ENCODE measurements at places on chromosomes 1 and 21.

- DNase-seq: peak; percentile 18
These were observed 199.4 kb upstream of the CACYBP start for GRCh38 chr1:174800216-174800851.

- peak; percentile 35 for DNase-seq
These were observed 642.1 kb upstream of the ADGRL2 start for GRCh38 chr1:81158592-81158991.

DNA sequence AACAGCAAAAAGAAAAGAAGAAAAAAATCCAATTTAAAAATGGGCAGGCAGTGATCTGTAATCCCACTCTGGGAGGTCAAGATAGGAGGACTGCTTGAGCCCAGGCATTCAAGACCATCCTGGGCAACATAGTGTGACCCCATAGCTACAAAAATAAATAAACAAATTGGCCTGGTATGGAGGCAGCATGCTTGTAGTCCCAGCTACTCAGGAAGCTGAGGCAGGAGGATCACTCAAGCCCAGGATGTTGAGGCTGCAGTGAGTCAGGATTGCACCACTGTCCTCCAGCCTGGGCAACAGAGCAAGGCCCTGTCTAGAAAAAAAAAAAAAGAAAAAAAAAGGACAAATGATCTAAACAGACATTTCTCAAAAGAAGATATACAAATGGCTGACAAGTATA is 99.6 kb downstream of the EIF4G3 start:
- peak; percentile 58 for DNase-seq

GRCh38 chr21:24217151-24217550 is 1390.1 kb downstream of the MRPL39 start:
- no peak for DNase-seq

DNA sequence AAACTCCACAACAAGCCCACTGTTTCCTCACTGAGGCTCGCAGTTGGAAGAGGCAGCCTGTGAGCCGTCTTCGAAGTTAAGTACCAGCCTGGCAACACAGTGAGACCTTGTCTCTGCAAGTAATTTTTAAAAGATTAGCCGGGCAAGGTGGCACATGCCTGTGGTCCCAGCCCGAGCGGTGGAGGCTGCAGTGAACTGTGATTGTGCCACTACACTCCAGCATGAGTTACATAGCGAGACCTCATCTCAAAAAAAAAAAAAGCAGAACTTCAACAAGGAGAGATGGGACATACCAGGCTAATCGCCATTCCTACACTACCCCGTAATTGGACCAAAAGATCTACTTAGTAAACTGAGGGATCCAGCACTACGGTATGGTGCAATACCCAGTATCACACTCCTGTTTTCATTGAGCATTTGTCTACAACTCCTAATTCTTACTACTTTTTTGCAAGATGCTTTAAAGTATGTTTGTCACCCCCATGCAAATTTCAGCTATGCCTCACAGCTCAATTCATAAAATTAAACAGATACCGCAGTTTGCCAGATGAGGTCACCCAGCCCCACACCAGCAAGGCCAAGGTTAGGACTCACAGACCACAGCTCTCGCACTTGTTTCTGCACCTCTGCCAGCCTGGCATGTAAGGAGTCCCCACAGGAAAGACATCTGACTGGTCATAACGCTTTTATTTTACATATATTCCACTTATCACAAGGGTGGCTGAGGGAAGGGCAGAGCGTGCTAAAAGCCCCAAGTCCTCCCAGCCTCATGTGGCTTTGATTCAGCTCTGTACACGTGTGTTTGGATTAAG is 21.0 kb downstream of the SDE2 start:
- no peak for DNase-seq

- no peak for DNase-seq
These were observed 6.3 kb upstream of the ZBTB21 start for GRCh38 chr21:42016364-42016985.

DNA sequence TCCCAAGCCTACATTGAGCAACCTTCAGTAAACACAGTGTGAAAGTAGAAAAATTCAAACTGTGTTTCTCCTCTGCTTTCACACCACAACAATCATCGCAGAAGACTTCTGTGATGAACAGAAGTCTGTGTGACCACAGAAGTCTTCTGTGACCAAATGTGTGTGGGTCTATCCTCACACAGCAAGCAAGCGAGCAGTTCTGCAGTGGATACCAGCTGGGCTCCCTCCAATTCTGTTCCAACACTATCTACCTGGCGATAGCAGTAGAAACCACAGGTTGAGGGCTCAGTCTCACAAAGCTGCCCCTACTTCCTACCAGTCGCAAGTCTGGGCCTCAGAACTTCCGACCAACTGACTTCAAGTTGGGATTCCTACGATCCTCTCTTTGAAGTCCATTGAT is 21.0 kb upstream of the RAP1A start:
- DNase-seq: no peak

DNA sequence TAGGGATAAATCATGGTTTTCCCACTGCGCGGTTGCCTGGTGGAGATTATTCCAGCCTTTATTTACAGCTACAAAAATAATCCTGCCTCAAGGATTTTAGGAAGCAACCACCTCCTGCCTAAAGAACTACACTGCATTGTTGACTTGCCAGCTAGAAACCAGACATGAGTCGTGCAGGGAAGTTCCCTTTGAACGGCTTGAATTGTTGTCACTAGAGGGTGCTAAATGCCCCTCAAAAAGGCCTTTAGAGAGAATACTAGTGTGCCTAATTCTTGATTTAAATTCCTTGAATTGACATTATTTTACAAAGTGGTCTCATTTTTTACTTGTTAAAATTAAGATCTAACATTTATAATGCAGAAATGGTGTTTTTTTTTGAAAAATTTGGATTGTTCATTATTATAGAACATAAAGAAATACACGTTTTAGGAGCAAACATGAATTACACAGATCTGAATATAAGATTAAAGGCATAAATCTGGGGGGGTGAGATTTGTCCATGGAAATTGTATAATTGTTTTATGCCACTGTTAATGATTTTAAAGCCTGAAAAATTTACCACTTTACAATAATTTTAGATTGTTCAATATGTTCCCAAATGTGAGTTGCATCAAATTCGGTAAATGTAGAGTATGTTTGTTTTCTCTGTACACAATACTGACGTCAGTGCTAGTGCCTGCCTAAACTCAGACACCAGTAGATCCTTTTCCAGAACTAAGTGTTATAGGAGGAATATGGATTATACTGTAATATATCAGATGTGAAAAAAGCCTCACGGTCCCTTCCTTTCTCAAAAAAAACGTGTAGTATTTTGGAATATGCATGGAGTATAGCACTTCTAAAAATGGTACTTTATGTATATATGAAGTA is 7.6 kb upstream of the ERG start:
- peak; percentile 89 for DNase-seq

DNA sequence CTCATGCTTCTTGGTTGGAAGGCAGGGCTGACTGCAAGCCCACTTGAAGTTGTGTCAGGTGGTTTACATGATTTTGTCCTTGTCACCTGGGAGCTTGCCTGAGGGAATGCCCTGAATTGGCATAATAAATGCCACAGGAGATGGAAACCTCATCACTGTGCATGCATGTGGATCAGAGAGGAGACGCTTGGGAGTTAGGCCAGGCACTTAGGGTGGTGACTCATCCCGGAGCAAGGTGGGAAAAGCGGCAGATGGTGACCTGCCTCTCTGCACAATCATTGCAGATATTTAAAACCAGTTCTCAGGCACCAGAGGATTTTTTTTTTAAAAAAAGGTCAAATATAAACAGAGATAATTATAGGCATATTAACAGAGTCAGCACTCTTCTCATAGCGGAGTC is 202.2 kb upstream of the KIAA0040 start:
- DNase-seq: no peak

GRCh38 chr1:224897529-224898327 is 31.7 kb upstream of the DNAH14 start:
- DNase-seq: no peak

- DNase-seq: no peak
These were observed 69.0 kb downstream of the HMCN1 start for GRCh38 chr1:185803241-185803640.

DNA sequence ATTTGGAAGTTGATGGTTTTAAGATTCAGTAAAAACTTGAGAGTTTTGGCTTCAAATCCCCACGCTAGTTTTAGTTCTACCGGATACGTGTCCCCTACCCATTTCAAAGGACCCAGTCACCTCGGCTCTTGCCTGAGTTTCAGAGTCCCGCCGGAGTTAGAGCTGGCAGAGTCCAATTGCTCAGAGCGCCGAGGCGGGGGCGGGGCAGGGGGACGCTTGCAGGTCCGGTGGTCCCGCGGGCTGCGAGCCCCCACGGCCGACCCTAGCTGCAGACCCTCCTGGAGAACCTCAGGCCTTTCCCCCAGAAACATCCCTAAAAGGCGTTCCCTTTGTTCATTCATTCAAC is 765 bp upstream of the VPS45 start:
- peak; percentile 23 for DNase-seq

DNA sequence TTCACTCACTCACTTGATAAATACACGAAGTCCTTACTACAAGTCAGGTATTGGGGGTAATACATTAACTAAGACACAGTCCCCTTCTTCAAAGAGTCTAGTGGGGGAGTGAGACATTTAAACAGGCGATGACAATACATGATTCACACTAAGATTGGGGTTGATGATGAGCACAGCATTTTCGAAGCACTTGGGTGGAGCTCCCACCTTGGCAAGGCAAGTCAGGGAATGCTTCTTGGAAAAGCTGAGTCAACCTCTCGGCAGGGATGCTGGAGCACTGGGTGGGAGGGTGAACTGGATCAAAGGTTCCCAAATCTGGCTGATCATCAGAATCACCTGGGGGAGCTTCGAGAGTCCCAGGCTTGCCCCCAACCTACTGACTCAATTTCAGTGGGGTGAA is 57.9 kb upstream of the ENAH start:
- peak; percentile 12 for DNase-seq

GRCh38 chr1:110393691-110394492 is 3.1 kb upstream of the SLC16A4 start:
- peak; percentile 87 for DNase-seq

- peak; percentile 61 for DNase-seq
These were observed 25.6 kb downstream of the PADI3 start for GRCh38 chr1:17274186-17275170.

DNA sequence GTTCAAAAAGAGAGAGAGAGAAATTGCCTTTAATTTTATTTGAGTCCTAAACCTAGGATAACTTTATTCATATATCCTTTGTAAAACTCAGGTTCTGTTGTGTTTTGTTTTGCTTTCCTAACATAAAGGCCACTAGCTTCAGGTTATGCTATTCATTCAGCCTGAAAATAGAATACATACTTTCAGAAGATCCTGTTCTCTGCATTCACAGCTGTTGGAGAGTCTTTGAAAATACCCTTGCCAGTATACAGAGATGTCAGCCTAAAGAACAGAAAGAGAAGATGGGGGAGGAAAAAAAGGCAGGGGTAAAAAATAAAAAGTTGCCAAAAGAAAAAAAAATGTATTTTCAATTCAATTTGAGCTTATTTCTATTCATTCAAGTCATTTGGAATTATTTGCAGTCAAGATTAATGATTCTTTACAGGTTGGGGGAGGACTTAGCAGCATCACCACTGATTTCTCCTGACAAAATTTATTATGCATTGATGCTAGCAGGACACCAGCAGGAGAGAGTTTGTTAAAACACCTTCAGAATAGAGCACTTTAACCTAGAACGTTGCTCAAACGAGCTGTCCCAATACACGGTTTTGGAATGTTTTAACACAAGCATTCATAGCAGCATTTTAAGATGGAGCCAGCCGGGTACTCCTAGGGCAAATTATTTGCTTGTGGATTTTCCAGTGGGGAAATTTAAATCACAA is 318.5 kb downstream of the NTNG1 start:
- DNase-seq: no peak

DNA sequence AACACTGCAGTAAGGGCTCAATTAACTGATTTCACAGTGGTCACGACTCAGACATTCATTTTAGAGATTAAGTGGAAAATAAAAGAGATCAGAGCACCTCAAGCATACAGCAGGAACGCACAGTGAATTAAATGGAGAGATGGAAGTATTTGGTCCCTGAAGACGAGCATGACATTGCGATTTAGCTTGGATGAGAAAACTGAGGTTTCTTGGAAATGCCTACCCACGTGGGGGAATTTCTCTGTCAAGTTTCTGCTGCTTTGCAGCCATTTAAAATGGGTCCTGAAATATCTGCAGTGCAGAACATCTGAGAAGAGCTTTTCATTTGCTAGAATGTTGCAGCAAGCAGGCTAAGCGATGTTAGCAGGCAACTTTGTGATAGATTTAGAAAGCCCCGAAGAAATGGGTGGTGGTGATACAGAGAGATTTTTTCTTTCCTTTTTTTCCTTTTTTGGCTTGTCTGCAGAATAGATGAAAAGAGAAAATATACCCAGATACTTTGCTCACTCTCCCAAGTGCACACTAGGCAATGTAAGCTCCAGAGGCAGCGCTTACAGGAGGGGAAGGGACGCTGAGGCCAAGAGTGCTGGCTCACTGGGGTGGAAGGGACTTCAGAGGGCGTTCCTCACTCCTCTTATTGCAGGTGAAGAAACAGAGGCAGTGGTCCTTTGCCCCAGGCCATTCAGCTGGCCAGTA is 258.0 kb downstream of the KCNJ6 start:
- no peak for DNase-seq

- DNase-seq: no peak
These were observed 72.5 kb downstream of the ZNF326 start for GRCh38 chr1:90067194-90067931.

DNA sequence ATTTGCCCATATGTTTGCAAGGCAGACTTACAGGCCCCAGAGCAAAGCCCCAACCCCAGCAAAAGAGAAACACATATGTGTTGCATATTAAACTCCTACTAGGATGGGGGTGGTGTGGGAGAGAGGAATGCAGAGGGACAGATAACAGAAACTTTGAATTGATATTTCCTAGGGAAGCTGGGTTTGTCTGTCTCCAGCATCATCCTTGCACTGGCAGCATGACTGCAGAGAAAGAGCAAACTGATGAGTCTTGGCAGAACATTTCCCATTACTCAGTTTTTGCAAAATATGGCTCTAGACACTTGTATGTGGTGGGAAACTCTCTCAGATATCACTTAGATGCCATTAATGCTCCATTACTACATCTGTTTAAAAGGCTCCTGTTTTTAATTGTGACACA is 43.8 kb upstream of the MARK1 start:
- DNase-seq: no peak
